Stomach (tissue), 19 donors: ENCODE measurements at places on chromosomes 11 and 22. TPM values are rescaled to one million over a fixed set of nuclear protein-coding genes. Genes with fewer than 3 reads are reported as not detected.
A peak's percentile ranks its signal among the peaks of the same experiment; 100 is the strongest.

The DTX4 gene
- 38.6 TPM for total RNA-seq

The OR6A2 gene
- total RNA-seq, result not detected

The NUDT8 gene
- 8.8 TPM for total RNA-seq

The VSIG10L2 gene
- total RNA-seq, result not detected

The NXPE1 gene
- total RNA-seq, result not detected

The ATP5MG gene
- 98.5 TPM for total RNA-seq

The PNPLA3 gene
- 0.58 TPM for total RNA-seq

The TRMU gene
- total RNA-seq, result 114 TPM

DNA sequence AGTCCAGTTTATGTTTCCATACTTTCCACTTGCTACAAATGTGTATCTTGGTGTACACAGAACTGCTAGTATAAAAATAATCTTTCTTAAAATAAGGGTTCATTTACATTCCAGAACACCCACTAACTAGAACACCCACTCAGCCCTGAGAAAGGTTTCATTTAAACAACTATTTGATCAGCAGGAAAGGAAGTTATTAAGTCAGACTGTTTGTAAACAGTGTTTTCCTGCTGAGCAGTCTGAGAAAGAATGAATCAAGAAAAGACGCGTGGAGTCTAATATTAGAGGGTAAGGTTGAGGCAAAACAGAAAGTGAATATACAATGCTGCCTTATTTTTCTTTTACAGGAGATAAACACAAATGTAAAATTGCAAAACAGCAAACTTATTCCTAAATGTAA is 32.7 kb downstream of the NARS2 start:
- DNase-seq, result peak; percentile 20

- peak; percentile 81 for DNase-seq
Observed at GRCh38 chr22:30309951-30310741, 16.6 kb downstream of the TBC1D10A start.

- DNase-seq, result peak; percentile 74
Observed at GRCh38 chr11:64743591-64744543, at the start of gene RASGRP2. Gene RASGRP2 (minus strand): TSS chr11:64744142. CDS start chr11:64742866, 1,276 bp downstream.

- peak; percentile 3 for DNase-seq
Observed at GRCh38 chr11:29271616-29272015, 745.2 kb downstream of the KCNA4 start.

DNA sequence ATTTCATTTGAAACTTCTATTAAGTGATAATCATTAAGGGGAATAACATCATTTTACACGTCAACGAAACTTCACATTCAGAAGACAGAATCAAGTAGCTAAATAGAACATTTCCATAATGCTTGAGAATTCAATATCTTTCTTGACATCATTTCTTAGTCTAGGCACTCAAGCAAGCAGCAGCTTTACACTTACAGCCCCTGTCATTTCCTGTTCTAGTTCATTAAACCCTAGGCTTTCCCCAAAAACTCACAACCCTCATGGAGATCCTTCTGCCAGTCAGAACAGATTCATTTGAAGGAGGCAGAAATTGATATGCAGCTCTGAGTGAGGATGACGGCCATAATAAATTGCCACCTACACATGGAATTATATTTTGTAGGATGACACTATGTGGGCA is 5.3 kb upstream of the HORMAD2 start:
- DNase-seq, result no peak

DNA sequence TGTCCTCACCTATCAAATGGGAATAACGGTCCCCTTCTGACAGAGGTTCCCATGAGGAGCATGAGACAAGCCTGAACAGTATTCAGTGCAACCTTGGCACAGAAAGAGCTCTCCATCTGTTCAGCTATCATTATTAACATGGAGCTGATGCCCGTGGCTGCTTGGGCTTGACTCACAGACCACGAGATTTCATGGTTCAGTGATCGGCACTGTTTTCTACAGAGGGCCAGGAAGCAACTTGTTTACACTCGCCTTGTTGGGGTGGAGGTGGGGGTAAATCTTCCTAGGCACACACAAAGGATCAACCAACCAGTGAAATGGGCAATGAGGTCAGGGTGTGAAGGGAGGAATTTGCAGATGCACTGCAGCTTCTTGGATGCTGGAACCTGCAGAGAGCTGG is 88.2 kb downstream of the CWC15 start:
- no peak for DNase-seq

DNA sequence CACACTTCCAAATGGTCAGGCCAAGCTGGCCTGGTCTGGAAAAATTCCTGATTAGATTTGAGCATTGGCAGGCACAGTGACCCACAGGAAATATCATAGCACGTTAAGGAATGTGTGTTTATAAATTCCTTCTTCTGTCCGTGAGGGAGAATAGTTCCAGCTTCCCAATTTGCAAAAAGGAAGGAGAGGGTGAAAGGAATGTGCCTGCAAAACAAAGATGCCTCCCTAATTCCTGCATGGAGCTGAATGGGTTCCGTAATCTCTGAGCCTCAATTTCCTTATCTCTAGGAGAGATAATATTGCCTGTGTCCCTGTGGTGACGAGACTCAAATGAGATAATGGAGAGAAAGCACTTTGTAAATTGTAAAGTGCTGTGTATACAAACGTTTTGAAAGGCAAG is 105.1 kb downstream of the FEZ1 start:
- no peak for DNase-seq

DNA sequence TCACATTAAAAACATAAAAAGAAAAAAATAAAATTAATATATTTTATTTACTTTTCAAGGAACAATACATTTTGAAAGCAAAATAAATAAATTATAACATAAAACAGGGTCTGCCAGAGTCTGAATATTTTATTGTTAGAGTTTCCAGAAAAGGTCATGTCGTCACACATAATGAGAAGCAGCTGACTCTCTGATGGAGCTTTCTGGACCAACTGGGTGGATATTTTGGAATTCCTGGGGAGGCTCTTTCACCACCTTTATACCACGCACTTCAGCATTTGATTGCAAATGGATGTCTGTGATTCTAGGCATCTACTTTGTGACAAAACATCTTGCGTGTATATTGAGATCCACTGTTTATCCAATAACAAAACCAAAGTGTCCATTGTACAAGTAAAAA is 455.0 kb upstream of the CCDC179 start:
- no peak for DNase-seq

- no peak for DNase-seq
Observed at GRCh38 chr22:50620593-50621355, 7.2 kb downstream of the ARSA start.

- no peak for DNase-seq
Observed at GRCh38 chr22:28102151-28102812, 183.2 kb upstream of the PITPNB start.

GRCh38 chr22:46476547-46476941 is 60.9 kb downstream of the CELSR1 start:
- no peak for DNase-seq

DNA sequence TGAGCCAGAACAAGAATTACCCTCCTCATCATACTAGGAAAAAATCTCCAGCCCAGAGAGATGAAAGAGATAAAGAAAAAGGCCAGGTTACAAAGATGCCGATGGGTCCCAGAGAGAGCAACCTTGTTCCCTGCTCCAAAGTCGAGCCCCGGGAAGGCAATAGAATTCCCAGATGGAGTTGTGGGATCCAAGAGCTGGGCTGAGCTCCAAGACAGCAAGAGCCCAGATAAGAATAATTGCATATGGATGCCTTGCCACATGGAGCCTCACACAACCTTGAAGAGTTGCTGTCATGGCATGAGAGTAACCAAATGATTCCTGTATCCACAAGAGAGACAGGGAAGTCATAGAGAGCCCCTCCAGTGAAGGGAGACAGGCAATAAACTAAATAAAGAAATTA is 30.9 kb downstream of the IL10RA start:
- no peak for DNase-seq

GRCh38 chr11:62146476-62147200 is 22.8 kb downstream of the INCENP start:
- peak; percentile 22 for DNase-seq

DNA sequence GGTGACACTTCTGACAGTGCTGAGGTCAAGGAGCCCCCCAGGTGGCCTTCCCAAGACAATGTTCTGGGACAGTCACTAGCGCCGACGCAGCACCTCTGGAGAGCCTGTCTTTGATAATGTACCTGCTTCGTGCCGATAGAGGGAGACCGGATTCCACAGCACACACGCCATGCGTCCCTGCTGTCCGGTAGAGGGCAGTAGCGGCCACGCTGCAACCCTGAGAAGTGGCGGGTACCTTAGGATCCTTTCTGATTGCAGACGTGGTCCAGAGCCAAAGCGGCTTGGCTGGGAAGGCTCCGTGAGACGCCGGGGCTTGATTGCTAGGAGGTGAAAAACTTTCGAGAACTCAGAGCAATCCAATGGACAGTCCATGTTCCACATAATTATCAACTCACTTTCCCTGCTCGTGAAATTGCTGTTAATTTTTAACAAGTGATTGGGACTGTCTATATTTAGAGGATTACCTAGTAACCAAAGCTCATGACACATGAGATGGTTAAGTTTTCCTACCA is 11.4 kb upstream of the BARX2 start:
- DNase-seq, result peak; percentile 96
